CD4-positive, alpha-beta memory T cell (primary cell): ENCODE measurements at places on chromosomes 5 and 9. TPM values are rescaled to one million over a fixed set of nuclear protein-coding genes. Genes with fewer than 3 reads are reported as not detected.

- no peak for DNase-seq
Observed at GRCh38 chr9:21551401-21551800, 69.3 kb upstream of the IFNE start.

GRCh38 chr5:57778501-57779091 is 296.0 kb upstream of the ACTBL2 start:
- DNase-seq = no peak

GRCh38 chr9:136711751-136712689 is at the start of gene DIPK1B:
TSS of gene DIPK1B (plus strand) at chr9:136712572. CDS start at chr9:136712666, 94 bp downstream.
- DNase-seq = no peak

DNA sequence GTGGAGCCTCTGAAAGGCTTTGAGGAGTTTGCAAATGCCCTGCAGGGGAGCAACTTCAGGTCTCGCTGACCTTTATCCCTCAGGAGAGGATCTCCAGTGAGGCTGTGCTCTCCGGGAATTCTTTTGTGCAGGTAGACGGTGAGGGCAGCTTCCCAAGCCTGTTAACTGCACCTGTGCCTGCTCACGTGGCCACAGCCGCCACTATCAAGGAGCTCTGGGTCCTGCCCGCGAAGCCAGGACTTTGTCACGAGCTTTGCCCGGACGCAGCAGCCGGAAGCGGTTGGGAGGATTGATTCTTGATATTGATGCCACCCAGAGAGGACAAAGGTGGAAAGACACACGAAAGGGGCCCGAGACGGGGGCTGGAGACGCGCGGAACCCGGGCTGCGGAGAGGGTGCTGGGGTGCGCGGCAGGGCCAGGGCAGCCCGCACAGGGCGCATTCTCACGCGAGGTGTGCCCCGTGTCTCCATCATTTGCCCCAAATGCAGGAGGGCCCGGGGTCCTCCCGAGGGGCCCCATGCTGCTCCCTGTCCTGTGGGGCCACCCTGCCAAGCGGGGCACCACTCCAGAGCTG is 18.2 kb downstream of the SLC9A3 start:
- DNase-seq = no peak

DNA sequence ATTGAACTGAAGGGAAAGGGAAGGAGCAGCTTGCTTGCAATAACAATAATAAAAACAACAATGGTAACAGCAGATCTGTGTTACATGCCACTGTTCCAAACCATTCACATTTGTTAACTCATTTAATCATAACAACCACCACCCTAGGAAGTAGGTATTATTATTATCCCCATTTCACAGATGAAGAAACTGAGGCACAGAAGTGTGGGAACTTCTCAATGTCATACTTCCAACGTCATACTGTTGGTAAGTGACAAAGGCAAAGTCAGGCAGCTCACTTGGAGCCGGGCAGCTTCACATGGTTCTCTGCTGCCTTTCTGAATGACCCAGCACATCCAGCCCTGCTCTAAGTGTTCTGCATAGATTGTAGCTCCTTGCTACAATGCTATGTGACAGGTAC is 72.6 kb downstream of the FOXD1 start:
- no peak for DNase-seq

DNA sequence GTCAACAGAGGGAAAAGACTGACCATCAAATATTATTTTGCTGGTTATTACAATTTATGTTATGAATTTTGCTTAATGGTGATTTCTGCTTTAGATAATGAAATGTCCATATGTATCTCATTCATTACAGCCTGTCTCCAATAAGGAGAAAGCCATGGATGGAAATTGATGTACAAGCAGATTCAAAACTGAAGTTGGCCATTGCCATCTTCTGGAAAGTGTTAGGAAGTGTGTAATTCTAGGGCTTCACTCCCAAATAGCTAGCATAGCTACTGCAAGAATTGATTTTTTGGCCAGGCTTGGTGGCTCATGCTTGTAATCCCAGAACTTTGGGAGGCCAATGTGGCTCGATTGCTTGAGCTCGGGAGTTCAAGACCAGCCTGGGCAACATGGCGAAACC is 45.8 kb downstream of the DYNC2I2 start:
- no peak for DNase-seq

DNA sequence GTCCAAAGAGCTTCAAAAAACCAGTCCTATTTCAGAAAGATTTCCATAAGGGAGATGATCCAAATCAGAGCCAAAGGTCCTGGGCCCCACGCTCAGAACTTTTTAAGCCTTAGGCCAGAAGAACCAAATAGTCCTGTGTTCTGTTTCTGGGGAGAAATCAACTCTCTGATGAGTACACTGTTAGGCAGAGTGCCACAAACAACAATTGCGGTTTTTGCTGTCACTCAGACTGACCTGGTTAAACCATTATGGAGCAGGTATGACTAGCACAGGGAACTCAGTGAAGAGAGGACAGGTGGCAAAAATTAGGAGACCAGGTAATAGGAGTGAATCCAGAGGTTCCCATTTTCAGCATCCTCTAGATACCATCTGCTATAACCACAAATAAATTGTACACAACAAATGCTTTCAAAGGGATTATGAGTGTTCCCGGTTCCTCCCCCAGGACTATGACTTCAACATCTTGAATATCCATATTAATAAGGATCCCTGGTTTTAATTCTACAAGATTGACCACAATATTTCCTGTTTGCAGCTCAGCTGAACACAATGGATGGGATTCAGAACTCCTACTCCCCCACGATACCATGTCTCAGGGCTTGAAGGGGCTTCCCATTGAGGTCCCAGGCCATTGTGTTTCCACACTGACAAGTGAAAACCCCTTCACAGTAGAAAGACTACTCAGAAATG is 52.1 kb upstream of the FREM1 start:
- no peak for DNase-seq

- no peak for DNase-seq
Observed at GRCh38 chr5:1139331-1140170, 27.7 kb upstream of the SLC12A7 start.

- no peak for DNase-seq
Observed at GRCh38 chr5:178671602-178672144, 44.8 kb upstream of the CLK4 start.

- DNase-seq = no peak
Observed at GRCh38 chr9:103242025-103242424, 246.9 kb downstream of the CYLC2 start.

GRCh38 chr5:66238435-66238834 is 94.3 kb downstream of the SREK1 start:
- DNase-seq = no peak

- DNase-seq = no peak
Observed at GRCh38 chr5:65882278-65882677, 44.1 kb upstream of the ERBIN start.

GRCh38 chr9:107261106-107261505 is 22.0 kb upstream of the RAD23B start:
- no peak for DNase-seq

- no peak for DNase-seq
Observed at GRCh38 chr5:135822959-135823358, 11.5 kb upstream of the SLC25A48 start.

The ZNF454 gene
- total RNA-seq = not detected

The PBX3 gene
- total RNA-seq = 16.1 TPM

The PCDHGA12 gene
- 0.11 TPM for total RNA-seq

The CATSPER3 gene
- total RNA-seq = 0.94 TPM

The GRM6 gene
- not detected for total RNA-seq

The NDOR1 gene
- 37.1 TPM for total RNA-seq
